ENCODE measurements at places on chromosomes 3 and 15.
A peak's percentile ranks its signal among the peaks of the same experiment; 100 is the strongest.

- DNase-seq: peak; percentile 47
Measured at GRCh38 chr15:41494922-41495735, 1.5 kb downstream of the ITPKA start.

DNA sequence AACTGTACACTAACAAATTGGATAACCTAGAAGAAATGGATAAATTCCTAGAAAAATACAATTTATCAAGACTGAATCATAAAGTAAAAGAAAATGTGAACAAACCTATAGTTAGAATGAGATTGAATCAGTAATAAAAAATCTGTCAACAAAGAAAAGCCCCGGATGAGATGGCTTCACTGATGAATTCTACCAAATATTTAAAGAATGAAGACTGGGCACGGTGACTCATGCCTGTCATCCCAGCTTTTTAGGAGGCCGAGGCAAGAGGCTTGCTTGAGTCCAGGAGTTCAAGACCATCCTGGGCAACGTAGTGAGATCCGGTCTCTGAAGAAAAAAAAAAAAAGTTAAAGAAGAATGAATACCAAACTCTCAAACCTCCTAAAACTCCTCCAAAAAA is 17.7 kb upstream of the AP4E1 start:
- DNase-seq: no peak

- DNase-seq: no peak
Measured at GRCh38 chr3:157170861-157171260, 10.9 kb upstream of the CCNL1 start.

DNA sequence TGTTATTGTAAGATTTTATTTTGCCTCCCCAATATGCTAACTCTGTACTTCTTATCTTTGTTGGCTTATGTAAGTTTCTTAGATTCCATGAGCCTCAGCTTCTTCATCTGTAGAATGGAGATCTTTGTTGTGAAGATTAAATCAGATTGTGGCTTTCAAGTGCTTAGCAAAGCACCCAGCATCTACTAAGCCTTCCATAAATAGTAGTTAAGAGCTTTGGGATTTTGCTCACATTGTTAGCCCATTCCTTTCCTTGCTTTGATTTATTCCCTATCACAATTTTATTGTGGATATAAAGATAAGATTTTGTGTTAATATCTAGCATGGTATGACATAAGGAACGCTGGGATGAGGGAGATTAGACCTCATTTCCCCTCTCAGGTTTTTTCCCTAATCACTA is 501.4 kb downstream of the PYDC2 start:
- no peak for DNase-seq

- no peak for DNase-seq
Measured at GRCh38 chr15:69808756-69809155, 289.0 kb downstream of the TLE3 start.

DNA sequence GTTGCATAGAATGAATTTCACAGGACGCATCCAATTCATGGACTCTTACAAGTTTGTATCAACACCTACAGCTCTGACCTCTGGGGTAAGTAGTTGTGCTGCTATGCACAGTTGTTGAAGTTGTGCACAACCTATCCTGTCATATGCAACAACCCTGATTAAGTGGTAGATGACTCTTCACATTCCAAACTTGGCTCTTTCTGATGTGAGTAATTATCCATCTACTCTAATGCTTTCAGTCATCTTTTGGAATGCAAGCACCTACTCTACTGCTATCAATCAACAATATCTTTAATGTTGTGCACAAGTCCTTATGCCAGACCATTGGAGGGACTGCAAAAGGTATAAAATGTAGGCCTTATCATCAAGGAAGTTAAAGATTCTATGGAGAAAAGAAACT is 921.4 kb downstream of the MCTP2 start:
- no peak for DNase-seq
